ENCODE measurements at places on chromosomes 6 and 20.

GRCh38 chr6:10626154-10626741 lies 68.2 kb downstream of the C6orf52 start:
- no peak for DNase-seq

DNA sequence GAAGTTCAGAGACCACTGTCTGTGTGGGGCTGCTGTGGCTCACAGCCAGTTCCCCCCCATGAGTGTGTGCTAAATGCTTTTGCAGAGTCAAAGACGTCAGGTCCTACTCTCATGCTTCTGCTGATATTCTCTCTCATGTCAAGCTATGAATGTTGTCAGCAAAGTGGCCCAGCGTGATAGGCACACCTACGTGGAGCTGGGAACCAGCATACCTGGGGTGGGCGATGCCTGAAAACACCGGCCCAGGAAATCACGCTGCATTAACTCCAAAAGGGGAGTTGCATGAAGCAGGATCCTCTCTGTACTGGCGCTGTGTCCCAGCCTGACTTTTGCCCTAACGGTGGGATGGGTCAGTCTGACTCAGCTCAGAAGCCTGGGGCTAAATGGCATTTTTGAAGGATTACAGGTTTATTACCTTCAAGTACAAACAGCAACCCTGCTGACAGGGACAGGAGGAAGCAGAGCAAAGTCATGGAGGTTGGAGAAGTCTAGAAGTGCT lies 9.0 kb upstream of the MRPS10 start:
- peak; percentile 93 for DNase-seq

- DNase-seq: no peak
Measured at GRCh38 chr6:138785079-138785478, 10.8 kb upstream of the ECT2L start.

DNA sequence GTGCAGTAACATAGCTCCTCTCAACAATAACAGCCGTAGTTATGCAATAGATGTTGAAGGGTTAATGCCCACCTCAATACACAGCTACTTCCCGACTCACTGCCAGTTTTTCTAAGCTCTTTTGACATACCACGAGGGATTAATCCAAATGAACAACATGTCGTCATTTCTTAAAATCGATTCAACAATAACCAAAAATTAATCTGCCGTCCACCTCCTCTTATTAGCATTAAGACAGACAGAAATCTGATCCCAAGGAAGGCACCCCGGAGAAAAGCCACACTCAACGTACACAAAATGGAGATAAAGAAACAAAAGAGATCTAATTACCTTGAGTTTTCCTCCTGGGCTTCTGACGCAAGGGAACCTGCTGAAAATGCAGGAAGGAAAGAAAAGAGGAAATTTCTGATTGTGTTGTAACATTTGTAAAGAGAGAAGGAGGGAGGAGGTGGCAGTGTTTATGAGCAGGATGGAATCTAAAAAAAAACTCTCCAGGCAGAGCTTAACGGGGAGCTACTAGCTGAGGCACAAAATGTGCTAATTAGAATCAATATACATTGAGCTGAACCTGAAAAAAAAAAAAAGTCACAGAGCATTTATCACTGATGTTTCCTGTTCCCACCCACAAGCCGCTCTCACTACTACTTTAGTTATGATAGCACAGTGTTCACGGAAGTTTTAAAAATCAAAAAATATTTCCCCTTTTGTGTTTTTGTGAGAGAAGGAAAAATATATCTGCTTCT lies 109.3 kb downstream of the IPCEF1 start:
- no peak for DNase-seq

DNA sequence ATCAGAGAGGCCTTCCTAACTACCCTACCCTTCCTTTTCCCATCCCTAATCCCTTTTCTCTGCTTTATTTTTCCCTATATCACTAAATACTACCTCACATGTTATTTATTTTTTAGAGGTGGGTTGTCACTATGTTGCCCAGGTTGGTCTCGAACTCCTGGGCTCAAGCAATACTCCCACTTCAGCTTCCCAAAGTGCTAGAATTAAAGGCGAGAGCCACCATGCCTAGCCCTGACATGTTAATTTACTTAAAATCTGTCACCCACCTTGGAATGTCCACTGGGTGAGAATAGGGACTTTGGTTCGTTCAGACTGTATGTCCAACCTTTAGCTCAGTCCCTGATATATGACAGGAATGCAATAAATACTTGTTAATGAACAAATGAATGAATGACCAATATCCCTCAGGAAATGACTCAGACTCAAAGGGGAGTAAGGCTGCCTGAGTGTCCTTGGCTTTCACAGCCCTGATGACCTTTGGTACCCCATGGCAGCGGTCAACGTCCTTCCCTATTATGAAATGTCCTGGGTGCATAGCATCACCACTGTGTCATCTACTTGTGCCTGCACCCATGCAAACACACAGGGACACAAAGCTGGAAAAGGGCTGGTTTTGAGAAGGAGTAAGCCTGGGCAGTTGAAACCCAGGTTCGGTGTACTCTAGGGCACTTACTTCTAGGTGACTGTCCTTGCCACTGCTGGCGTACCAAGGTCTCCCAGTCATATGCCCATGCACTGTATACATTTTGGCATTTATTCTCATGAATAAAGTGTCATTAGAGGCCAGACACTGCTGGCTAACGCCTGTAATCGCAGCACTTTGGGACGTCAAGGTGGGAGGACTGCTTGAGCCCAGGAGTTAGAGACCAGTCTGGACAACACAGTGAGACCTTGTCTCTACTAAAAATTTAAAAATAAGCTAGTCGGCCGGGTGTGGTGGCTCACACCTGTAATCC lies 26.5 kb downstream of the BCL2L1 start:
- DNase-seq: no peak

DNA sequence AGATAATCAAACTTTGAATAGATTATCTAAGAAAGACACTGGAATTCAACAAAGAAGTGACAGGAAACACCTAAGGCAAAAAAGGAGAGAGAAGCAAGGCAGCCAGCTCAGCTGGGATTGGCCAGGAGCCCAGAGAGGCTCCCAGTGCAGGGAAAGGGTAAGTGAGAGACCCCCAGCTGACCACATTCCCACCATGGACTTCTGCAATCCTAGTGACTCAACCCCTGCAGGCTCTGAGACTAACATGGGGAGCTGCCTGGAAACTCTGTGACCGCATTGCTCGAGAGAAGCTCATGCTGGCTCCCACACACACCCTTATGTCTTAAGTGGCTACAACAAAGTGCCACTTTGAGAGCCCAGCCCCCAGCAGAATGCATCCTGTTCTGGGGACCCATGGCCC lies 215.1 kb downstream of the PACRG start:
- DNase-seq: no peak

DNA sequence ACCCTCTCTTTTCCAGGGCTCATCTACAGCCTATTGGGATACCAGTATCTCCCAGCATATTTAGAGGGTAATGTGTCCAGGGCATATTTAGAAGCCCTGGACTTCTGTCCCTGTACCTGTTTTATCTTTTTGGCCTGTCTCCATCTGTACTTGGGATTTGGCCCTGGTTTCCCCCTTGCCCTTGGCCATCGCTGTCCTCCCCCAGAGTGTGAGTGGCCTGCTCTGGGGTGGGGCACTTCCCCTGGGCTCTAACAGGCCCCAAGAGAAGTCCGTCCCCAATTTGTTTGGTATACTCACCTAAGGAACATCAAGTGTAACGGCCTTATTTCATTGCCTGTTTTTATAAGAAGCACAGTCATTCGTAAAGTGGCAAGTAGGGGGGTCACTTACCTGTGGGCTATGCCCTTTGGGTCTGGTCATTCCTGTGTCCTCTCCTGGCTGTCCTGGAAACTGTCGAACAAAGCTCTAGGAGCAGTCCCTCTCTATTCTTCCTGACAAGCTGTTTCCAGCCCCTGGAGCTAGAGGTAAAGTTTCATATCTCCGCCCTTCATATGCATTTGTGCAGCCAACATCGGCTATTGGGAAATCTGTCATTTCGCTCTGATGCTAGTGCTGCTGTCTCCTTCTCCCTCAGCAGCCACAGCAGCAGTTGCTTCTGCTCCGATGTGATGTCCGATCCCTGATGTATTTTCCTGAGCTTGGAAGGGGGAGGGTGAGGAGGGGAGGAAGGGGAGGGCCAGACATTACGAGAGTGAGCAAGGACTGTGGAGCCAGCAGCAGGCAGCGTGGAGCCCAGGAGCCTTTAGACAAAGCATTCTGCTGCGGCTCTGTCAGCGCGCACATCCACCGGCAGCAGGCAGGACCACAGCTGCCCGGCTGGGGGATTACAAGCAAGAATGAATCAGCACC lies 83.4 kb downstream of the TCP11 start:
- DNase-seq: no peak

DNA sequence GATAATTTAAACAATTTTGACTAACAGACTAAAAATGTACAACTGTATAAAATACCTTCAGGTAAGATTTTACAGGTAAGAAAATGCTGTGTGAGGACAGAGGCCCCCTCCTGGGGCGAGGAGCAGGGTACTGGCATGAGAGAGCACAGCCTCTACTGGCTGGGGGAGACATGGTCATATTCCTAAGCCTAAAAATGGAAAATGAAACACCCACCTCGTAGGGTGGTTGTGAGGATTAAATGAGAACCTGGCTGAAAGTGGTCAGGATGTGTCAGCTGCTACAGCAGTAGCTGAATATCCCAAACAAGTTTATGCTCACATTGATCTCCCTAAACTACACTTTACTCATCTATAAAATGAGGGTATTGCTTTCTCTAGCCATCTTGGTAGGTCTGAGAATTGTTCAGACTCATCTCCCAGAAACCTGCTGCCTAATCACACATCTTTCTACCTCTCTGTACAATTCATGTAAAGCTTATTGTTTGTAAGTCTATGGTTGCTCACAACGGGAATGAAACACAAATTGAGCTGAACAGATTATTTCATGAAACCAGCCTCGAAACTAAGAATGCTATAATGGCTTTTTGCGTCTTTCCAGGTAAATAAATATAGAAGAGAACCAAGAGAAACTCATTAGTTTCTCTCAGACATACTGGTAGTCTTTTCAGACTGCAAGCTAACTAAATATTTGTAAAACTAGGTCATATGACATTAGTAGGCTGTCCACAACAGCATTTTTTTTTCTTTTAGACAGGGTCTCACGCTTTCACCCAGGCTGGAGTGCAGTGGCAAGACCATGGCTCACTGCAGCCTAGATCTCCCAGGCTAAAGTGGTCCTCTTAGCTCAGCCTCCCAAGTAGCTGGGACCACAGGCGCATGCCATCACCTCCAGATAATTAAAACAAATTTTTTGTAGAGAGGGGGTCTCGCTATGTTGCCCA lies 69.6 kb downstream of the POPDC3 start:
- no peak for DNase-seq

DNA sequence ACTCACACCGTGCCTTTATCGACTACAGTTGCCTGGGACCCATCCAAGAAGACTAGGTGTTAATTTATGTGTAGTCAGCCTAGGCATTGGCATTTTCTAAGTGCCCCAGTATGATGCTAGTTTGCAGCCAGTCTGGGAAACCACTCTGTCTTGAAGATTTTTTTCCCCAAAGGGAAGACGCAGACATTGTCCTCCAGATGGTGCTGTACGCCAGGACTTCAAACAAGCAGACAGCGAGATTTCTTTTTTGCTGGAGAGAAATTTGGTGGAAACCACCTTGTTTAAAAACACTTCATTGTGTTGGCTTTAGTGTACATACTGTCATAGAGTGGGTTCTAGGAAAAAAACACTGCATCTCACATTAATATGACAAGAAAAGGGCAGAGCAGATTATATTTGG lies 30.0 kb downstream of the ALDH5A1 start:
- no peak for DNase-seq

GRCh38 chr20:47492284-47492683 lies 9.4 kb upstream of the NCOA3 start:
- no peak for DNase-seq

DNA sequence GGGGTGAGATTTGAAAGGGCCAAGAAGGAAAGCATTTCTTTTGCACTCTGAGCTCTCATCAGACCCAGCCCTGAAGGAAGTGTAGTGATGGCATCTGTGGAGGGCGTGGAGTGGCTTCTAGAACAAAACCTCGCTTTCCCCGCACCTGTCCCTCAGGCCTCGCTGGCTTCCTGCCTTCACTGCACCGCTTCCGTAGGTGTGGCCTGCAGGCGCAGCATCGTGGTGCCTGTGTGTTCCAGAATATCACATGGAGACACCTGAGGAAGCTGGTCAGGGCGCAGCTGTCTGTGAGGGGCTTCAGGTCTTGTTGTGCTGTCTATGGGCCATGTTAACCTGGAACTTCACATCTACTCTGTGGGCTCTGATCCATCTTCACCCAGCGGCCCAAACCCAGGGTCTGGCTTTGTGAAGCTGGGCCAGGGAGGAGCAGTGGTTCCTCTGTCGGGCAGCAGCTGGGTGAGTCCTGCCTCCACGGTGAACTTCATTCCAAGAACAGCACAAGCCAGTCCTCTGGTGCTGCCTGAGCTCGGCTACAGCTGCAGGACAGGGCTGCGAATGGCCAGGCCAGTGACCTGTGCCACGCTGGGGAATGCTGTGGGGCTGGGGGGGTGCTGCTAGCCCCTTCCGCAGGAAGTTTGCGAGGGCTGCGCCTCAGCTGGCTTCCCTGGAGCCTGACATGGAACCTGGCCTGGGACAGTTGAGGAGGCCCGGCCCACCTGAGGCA lies 40.9 kb downstream of the DSTN start:
- DNase-seq: no peak

DNA sequence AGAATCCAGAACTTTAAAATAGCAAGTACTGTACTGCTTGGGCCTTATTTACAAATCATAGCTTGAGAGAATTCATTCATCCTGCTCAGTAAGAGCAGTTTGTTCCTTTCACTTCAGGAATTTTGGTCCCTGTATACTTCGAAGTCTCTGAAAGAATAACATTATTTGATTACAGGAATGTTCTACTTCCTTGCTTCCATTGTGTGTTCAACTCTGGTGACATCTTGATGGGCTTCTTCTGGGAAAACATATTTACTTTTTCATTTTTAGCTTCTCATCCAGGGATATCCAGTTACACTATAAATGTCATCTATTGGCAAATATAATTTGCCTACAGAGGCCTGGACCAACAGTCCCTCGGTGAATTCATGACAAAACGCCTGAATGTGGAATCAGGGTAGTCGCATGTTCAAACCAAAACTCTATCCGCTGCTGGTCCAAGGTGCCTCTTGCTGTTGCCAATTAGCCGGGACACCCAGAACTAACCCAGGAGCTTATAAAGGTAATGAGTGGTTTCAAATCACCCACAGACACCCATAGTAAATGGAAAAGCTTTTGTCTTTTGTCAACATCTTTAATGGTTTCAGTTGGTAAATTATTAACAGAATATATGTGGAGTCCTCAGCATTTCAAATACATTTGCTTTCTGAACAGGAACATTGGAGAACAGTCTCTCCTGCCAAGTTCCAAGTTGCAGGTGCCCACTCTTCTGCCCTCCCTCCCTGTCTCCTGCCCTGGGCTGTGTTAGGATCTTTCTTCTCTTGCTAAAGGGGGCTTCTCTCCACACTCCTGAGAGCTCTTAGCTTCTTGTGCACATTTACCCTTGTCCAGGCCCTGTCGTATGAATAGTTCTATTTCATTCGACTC lies 162.5 kb upstream of the CITED2 start:
- DNase-seq: no peak

DNA sequence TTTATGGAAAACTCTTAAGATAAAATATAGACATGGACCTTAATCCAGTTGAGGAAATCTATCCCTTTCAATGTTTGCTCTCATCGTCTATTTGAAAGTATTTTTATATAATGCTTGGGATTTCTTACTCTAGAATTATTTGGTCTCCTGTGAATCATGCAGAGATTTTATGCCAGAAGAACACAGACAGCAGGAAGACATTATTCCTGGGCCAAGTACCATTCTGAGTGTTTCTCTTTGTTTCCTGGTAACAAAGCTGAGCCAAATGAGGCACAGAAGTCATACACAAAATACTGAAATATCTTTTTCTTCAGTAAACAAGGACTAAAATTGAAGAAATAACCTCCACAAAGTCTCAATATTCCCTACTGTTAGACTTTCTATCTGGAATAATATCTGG lies 538.2 kb upstream of the EYS start:
- no peak for DNase-seq

- DNase-seq: no peak
Measured at GRCh38 chr20:59661153-59661552, 56.8 kb downstream of the PHACTR3 start.
